NCI-H1694 (cell line): ENCODE measurements at places on chromosomes 3 and 15.

DNA sequence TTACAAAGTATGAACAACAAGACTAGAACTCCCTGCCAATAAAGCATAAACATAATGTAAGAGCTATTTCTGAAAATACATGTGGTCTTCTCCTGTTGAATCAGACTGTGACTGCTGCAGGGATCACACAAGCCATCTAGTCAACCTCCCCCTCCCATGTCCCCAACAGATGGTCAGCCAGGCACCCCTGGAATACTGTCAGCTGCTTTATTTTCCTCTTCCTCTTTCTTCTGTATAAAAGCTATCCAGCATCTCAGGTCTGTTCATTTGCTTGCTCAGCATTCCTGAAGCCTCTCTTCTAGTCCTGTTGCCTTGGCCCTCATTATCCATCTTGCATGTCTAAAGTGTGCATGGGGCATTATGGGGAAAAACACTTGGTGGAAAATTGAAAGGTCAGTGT is 6.5 kb upstream of the MINDY4B start:
- DNase-seq, result peak; percentile 8

DNA sequence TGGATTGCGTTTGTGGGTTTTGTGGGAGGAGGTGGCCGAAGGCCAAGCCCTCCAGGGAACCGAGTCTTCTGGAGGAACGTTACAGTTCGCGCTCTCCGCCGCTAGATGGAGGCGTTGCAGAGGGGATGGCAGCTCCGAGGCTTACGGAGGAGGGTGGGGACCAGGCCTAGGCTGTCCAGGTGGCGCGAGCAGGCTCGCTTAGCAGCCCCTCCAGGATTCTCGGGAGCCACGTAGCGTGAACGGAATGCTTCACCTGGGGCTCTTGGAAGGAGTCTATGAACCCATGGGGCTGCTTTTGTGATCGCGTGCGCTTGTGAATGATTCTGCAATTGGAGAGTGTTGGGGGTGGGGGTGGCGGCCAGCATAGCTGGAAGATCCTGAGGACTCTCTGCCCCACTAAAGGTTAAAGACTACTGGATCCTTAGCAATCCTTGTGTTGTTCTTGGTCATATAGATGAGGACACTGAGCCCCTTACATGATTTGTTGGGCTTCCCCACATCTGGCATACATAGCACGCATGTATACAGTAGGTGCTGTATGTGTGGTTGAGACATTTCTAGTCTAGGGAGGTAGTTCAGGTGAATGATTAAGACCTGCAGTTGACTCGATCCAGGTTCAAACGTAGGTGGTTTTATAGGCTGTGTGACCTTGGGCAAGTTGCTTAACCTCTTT is 25.7 kb downstream of the FAM3D start:
- DNase-seq, result no peak

- DNase-seq, result no peak
These were observed 91.1 kb downstream of the LINGO1 start for GRCh38 chr15:77541421-77542181.

DNA sequence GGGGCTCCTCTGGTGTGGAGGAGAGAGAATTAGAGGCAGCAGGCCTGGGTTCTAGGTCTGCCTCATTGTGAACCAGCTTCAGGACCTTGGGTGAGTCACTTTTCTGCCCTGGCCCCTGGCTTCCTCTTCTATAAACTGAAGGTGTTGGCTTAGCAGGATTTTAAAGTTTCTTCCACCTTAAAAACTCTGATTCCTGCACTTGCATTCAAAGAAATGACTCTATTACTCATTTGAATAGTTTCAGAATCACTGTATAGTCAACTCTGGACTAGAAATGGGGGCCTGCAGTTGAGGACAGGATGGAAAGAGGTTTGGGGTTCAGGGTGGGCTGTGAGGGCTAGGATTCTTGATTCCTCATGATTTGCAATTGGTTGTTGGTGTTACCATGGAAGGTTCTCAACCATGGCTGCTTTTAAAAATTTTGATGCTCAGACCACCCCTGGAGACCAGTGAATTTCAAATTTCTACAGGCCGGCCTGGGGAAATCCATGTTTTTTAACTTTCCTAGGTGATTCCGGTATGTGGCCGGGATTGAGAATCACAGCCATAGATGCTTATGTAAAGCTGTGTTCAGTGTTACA is 19.9 kb downstream of the SMAD3 start:
- no peak for DNase-seq

DNA sequence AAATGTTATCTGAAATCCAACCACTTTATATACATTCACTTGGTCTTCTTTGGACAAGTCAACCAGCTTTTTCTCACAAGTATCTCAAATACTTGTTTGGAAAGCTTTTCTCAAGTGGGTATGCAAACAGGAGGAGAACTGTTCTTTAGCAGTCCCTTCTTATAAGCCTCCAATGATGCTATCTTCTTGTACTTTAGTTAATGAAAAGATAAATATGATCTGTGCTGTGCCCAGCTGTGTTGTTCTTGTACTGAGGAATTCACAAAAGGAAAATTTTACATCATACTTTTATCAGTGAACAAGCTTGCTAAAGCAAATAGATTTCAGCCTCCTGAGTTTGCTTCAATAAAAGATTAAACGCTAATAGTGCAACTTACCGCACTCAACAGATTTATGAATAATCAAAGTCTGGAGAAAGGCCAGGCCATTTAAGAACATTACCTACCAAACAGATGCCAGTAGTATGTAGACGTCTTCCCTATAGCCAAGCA is 395.2 kb downstream of the MECOM start:
- DNase-seq, result no peak

DNA sequence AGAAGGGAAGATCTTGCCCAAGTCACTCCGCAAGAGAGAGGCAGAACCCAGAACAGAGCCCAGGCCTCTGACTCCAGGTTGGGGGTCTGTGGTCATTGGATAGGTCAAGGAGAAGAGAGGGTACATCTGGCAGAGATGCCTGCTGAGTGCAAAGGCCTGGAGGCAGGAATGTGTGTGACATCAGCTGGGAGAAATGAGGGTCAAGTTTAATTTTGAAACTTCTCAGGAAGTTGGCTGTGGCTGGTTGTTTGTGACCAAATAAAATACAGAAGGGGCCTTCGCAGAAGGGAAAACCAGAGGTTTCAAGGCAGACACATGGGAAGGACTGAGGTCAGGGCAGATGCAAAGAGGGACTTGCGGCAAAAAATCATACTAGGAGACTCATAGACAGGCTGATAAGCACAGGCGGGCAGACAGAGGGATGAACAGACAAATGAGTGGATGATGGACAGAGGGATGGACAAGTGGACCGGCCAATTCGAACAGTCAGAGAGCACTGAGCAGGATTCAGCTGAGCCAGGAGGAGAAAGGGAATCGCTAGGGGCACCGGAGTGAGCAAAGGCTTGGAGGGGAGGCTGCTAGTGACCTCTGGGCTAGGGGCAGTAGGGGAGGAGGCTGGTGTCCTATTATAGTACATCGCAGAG is 28.8 kb upstream of the CACNA2D2 start:
- no peak for DNase-seq

DNA sequence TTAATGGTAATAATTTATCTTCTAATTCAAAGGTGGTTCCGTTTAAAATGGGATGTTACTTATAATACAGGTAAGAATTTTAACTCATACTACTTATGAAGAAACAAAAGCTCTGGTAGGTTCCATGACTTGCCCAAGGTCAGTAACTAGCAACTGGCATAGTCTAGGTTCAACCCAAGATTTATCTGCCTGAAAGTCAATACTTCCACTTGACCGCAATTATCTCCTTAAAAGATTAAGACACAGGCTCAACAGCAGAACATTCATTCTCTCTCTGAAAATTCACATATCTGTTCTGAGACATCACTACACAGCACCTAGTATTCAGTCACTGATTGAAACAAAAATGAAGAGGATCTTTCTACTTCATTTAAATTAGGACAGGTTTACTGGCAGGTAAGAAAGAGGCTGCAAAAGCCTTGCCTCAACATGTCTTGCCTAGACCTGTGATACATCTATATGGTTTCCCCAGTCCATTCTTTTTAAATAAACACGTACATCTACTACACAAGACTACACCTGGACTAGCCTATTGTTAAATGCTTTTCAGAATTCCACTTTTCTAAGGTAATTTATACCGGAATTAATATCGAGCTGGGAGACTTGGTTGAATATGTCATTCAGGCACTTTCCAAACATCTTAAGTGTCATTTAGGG is 1.2 kb downstream of the CSNK1G1 start:
- DNase-seq, result no peak
